Suprapubic skin (tissue), 4 donors: ENCODE measurements at places on chromosomes 4 and X.

DNA sequence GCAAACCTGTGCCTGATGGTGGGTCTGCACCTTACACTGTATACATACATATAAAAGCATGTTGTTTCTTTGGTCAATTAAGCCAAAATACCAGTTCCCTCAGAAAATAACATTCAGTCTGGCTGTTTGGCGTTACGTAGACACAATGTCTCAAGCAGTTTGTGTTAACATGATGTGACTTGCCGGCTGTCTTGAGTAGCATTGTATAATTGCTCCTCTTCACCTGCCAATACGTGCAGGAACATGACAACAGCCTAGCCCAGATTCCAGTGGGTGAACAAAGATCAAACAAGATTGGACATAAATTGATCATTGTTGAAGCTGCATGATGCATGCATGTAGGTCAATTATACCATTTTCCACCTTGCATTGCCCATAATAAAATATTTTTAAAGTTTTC, 102.3 kb downstream of the F11 start:
- peak overlapping the region; percentile 18 for H3K27ac ChIP-seq
- H3K36me3 ChIP-seq, result no peaks in the 10 kb centered on the region
- no peak for DNase-seq

- H3K27me3 ChIP-seq, result no peaks in the 10 kb centered on the region
- H3K27ac ChIP-seq, result no peak overlapping the region
- DNase-seq, result no peak
- H3K36me3 ChIP-seq, result no peaks in the 10 kb centered on the region
Observed at GRCh38 chrX:31271615-31272471, 200.0 kb upstream of the FTHL17 start.

DNA sequence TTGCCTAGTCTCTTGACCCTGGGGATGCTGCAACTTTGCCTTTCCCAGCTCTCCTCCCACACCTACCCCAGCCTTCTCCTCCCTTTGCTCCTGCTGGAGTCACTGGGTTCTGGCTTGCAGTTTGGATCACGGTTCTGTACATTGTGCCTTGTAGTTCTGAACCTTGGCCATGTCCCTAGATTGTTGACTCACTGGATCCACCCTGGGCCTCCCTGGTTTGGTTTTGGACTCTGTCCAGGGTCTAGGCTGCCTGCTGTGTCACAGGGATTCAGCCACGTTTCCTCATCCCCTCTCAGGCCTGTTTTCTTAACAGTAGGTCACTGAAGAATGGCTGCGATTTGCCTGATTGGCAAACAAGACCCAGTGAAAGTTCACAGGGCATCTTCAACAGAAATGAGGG, 11.5 kb upstream of the GABRE start:
- H3K4me3 ChIP-seq, result no peak overlapping the region
- no peaks in the 10 kb centered on the region for H3K27me3 ChIP-seq
- H3K27ac ChIP-seq, result no peak overlapping the region
- no peak for DNase-seq
- no peaks in the 10 kb centered on the region for H3K36me3 ChIP-seq

- H3K27me3 ChIP-seq, result no peaks in the 10 kb centered on the region
- no peaks in the 10 kb centered on the region for H3K4me1 ChIP-seq
- no peaks in the 10 kb centered on the region for H3K36me3 ChIP-seq
- H3K27ac ChIP-seq, result no peak overlapping the region
- H3K4me3 ChIP-seq, result no peak overlapping the region
- no peak for DNase-seq
Observed at GRCh38 chrX:38260231-38260630, 39.6 kb upstream of the SRPX start.

DNA sequence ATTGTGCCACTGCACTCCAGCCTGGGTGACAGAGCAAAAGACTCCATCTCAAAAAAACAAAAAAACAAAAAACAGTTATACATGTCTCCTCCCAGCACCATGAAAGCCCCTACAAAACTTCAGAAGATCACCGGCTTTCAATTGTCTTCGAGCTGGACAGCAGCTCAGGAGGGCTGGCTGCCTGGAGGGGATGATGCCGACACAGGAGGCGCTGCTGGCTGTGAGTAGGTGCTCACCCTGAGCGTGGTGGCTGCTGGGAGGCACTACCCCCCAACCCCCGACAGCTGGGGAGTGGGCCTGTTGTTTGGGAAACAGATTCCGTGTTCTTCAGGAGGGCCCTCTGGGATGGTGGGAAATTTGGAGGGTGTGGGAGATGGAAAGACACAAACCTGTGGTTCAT, 6.9 kb upstream of the ELF4 start:
- H3K4me3 ChIP-seq, result no peak overlapping the region
- peaks cover 32% of the 10 kb centered on the region for H3K4me1 ChIP-seq
- no peaks in the 10 kb centered on the region for H3K36me3 ChIP-seq
- no peaks in the 10 kb centered on the region for H3K27me3 ChIP-seq
- no peak for DNase-seq

DNA sequence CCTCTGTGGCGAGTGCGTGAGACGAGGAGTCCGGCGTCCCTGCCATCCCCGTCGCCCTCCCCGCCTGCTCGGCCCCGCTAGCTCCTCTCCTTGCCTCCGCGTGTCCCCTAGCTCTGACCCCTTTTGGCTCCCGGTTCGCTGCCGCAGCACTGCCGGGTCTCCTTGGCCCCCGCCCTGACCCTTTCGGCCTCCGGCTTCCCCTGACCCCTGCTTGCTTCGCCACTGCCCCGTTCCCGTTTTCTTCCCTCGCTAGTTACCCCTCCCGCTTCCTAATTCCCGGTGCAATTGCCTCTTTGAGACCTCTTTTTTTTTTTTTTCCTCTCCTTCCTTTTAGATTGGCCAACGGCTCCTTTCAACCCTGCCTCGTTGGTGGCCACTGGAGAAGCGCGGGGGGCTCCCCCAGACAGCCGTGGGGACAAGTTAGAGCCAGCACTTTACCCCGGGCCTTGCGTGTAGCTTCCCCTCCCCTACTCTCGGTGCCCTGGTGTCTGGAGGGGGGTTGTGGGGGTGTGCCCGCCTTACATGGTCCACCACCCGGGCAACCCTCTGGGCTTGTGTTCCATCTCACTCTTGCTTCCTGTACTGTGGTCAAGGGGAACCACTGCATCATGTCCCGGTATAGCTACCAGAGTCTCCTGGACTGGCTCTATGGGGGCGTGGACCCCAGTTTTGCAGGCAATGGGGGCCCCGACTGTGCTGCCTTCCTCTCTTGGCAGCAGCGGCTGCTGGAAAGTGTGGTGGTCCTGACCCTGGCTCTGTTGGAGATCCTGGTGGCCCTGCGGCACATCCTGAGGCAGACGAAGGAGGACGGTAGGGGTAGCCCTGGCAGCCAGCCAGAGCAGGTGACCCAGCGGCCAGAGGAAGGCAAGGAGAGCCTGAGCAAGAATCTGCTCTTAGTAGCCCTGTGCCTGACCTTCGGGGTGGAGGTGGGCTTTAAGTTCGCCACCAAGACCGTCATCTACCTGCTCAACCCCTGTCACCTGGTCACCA, 548 bp downstream of the TMEM164 start:
- H3K4me1 ChIP-seq, result peaks cover 36% of the 10 kb centered on the region
- H3K4me3 ChIP-seq, result peak overlapping the region; percentile 66
- H3K27ac ChIP-seq, result peak overlapping the region; percentile 88
- H3K27me3 ChIP-seq, result no peaks in the 10 kb centered on the region
- H3K36me3 ChIP-seq, result no peaks in the 10 kb centered on the region
- peak; percentile 62 for DNase-seq

GRCh38 chrX:20542072-20542471, 275.4 kb upstream of the RPS6KA3 start:
- H3K4me1 ChIP-seq, result no peaks in the 10 kb centered on the region
- no peak overlapping the region for H3K27ac ChIP-seq
- H3K4me3 ChIP-seq, result no peak overlapping the region

- DNase-seq, result no peak
- no peak overlapping the region for H3K4me3 ChIP-seq
- peaks cover 11% of the 10 kb centered on the region for H3K4me1 ChIP-seq
- H3K27me3 ChIP-seq, result no peaks in the 10 kb centered on the region
- no peak overlapping the region for H3K27ac ChIP-seq
Observed at GRCh38 chr4:41442810-41443209, 95.1 kb upstream of the LIMCH1 start.

GRCh38 chr4:48756689-48757220, 23.3 kb downstream of the FRYL start:
- H3K27me3 ChIP-seq, result no peaks in the 10 kb centered on the region
- peaks cover 10% of the 10 kb centered on the region for H3K4me1 ChIP-seq
- H3K4me3 ChIP-seq, result no peak overlapping the region
- H3K27ac ChIP-seq, result no peak overlapping the region

DNA sequence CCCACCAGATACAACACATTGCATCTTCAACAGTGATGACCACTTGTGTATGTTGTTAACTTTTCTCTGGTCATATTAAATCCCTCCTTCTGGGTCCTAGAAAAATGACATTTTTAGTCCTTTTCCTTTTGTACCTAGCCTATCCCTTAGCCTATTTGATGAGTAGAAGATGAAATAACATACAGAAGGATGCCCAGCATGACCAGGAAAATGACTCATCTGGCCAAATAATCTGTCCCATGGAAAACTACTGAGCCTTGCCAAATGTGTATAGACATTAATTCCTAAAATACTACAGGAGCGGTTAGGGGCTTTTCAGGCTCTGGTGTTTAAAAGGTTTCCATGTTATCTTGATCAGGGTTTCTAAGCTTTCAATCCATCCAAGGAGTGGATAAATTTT, 129.0 kb upstream of the KCNIP4 start:
- H3K27me3 ChIP-seq, result no peaks in the 10 kb centered on the region
- no peaks in the 10 kb centered on the region for H3K4me1 ChIP-seq
- H3K36me3 ChIP-seq, result no peaks in the 10 kb centered on the region
- H3K4me3 ChIP-seq, result no peak overlapping the region
- H3K27ac ChIP-seq, result no peak overlapping the region

DNA sequence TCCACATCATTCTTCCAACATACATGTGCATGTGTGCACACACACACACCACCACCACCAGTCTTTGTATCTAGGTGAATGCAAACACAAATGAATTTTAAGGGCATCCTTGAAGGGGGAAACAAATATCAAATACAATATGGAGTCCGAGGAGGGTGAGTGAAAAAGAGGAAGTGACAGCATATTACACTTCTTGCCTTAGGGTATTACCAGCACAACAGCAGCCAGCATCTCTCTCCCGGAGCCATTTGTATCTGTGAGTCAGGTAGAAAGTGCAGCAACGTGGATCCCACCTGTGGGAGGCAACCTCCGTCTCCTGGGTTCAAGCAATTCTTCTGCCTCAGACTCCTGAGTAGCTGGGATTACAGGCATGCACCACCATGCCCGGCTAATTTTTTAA, 483.2 kb downstream of the SMARCA1 start:
- no peak for DNase-seq
- no peak overlapping the region for H3K4me3 ChIP-seq
- H3K27ac ChIP-seq, result no peak overlapping the region
- H3K36me3 ChIP-seq, result no peaks in the 10 kb centered on the region
- H3K27me3 ChIP-seq, result no peaks in the 10 kb centered on the region
- no peaks in the 10 kb centered on the region for H3K4me1 ChIP-seq

DNA sequence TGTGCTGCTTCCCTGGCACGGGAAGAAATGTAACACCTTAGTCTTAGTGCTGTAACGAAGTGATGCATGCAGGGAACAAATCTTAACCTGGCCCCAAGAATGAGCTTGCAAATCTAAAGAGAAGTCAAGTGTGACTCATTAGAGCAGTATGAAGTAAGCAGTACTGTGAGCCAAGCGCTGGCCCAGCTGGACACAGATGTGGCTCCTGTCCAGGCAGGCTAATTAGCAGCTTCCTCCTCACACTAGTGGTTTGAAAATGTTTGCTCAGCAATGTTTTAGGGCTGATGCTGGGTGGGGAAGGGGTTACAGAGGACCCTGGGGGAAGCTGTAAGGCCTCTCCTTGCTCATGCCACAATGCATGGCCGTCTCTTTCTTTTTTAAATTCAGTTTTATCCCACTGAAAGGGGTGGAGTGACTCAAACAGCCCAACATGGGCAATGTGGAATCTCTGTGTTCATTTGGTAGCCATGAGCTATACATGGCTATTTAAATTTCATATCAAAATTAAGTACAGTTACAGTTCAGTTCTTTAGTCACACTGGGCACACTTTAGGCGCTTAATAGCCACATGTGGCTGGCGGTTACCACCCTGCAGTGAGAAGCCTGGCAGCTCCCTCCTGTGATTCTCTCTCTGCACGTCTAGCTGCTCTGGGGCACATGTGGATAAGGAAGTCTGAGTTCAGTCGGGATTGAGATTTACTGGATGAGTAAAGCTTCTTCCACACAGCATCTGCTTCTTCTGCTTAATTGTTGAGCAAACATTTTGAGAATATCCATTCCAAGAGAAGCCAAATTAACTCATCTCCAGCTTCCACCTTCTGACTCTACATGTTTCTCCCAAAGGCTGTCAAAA, 48.8 kb downstream of the MAP7D2 start:
- H3K27ac ChIP-seq, result no peak overlapping the region
- no peaks in the 10 kb centered on the region for H3K27me3 ChIP-seq
- peaks cover 11% of the 10 kb centered on the region for H3K4me1 ChIP-seq
- H3K36me3 ChIP-seq, result no peaks in the 10 kb centered on the region
- peak; percentile 81 for DNase-seq

DNA sequence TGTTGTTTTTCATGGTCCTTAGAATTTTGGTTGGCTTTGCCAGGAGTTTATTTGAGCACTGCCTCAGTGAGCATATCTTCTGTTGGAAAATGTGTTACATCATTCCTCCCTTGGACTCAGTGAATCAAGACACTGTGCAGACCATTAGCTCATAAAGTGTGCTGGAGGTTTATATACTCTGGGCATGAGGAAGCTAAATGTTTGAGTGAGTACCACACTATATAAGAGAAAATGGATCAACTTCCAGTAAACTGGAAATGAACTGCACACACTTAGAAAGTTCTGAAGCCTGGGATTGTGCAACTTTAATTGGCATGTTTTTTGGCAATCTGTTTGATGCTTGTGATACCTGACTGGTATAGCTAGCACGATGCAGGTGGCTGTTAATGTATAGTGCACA, 75.9 kb downstream of the LIMCH1 start:
- peaks cover 29% of the 10 kb centered on the region for H3K4me1 ChIP-seq
- H3K36me3 ChIP-seq, result no peaks in the 10 kb centered on the region
- DNase-seq, result no peak
- H3K4me3 ChIP-seq, result peak overlapping the region; percentile 22

GRCh38 chr4:73621357-73621756, 1.1 kb upstream of the RASSF6 start:
- peaks cover 5% of the 10 kb centered on the region for H3K27me3 ChIP-seq
- no peak overlapping the region for H3K4me3 ChIP-seq
- H3K36me3 ChIP-seq, result no peaks in the 10 kb centered on the region
- H3K27ac ChIP-seq, result no peak overlapping the region
- no peak for DNase-seq
- H3K4me1 ChIP-seq, result peaks cover 6% of the 10 kb centered on the region

DNA sequence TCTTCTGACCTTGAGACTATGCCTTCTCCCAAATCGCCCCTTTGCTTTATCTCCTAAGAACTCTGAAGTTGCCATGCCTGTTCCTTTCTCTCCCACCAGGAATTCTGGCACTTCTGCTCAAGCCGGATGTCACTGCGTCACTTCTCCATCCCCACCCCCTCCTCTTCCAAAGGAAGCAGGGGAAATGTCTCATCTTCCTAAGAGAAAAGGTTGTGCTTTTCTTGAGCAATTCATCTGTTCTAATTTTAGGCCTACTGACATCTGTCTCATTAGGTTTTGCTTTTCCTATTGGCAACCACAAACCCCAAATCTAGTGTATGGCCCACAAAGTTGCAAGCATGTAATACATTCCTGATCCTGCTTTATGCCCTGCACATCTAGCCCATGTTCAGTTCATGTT, 163.1 kb upstream of the PLAC1 start:
- no peaks in the 10 kb centered on the region for H3K4me1 ChIP-seq
- no peaks in the 10 kb centered on the region for H3K36me3 ChIP-seq
- no peaks in the 10 kb centered on the region for H3K27me3 ChIP-seq
- no peak for DNase-seq
- no peak overlapping the region for H3K27ac ChIP-seq
- H3K4me3 ChIP-seq, result no peak overlapping the region
